Heart right ventricle (tissue), 16 donors: ENCODE measurements at places on chromosomes 11 and 22. TPM values are rescaled to one million over a fixed set of nuclear protein-coding genes. Genes with fewer than 3 reads are reported as not detected.

OR8D1 gene
- not detected for total RNA-seq

OPCML gene
- 0.37 TPM for total RNA-seq

CCDC116 gene
- 0.28 TPM for total RNA-seq

GNG3 gene
- total RNA-seq: not detected

INPPL1 gene
- 118 TPM for total RNA-seq

MYRF gene
- total RNA-seq: 0.90 TPM

KRTAP5-1 gene
- total RNA-seq: not detected

ANGPTL5 gene
- total RNA-seq: 0.25 TPM

OR8G1 gene
- not detected for total RNA-seq

DNA sequence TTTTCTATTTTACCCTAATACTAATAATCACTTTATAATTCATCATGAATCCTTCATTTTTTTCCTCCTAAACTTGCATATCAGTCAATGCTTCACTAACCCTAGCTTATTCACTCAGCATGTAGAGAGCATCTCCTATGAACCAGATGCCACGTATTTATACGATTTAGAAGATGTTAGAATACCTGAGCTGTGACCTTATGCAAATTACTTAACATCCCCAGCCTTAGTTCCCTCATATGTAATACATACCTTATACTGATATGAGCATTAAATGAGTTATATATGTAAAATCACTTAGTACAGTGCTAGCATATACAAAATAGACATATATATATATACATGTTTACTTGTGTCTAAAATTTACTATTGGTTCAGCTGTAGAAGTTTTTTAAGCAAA is 9.0 kb downstream of the FAM76B start:
- no peak for DNase-seq

- no peak for DNase-seq
Observed at GRCh38 chr22:39898997-39899396, 1.9 kb upstream of the GRAP2 start.

GRCh38 chr11:101031713-101032112 is 97.9 kb downstream of the PGR start:
- no peak for DNase-seq

DNA sequence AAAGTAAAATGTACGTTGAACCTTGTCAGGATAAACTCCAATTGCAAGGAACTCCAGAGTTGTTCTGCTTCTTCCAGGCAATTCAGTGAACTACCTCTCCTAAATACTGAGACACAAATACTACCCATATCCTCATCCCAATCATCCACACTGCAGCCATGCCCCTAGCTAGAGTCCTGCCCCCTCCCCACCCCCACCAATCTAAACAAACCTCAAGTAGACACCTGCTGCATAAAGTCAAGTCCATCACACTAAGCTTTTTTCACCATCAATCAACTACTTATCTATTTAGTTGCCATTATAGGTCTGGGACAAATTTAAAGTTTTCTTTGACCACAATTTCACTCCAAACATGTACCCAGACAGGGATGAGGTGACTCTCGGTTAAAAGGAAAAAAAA is 93.2 kb upstream of the APOA1 start:
- DNase-seq: no peak

- DNase-seq: peak; percentile 85
Observed at GRCh38 chr11:76721755-76722677, 51.5 kb upstream of the LRRC32 start.

- DNase-seq: no peak
Observed at GRCh38 chr22:31825513-31825912, 71.7 kb downstream of the DEPDC5 start.

DNA sequence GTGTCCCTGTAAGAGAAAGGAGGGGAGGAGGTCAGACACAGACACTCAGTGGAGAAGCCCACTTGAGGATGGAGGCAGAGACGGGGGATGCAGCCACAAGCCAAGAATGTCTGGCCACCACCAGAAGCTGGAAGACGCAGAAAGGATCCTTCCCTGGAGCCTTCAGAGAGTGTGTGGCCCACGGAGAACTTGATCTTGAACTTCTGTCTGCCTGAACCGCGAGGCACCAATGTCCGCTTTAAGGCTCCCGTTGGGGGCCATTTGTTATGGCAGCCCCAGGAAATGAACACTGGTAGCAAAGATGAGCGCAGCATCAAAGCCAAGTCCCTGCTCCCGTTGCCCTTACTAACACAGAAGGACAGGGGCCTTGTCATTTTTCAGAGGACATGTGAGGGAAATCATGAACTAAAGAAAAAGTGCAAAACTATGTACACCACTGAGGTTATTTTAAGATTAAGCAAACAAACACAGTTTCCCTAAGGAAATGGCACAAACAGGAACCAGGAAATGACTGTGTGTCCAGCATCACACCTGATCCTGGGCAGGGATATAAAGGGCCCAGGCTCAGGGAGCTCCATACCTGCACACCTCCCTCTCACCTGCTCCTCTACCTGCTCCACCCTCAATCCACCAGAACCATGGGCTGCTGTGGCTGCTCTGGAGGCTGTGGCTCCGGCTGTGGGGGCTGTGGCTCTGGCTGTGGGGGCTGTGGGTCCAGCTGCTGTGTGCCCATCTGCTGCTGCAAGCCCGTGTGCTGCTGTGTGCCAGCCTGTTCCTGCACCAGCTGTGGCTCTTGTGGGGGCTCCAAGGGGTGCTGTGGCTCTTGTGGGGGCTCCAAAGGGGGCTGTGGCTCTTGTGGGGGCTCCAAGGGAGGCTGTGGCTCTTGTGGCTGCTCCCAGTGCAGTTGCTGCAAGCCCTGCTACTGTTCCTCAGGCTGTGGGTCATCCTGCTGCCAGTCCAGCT is at the start of gene KRTAP5-6:
TSS of gene KRTAP5-6 (plus strand) at position 588 of the 963 bp plus-strand sequence. CDS start at position 639, 51 bp downstream.
- DNase-seq: no peak

- DNase-seq: no peak
Observed at GRCh38 chr11:46006418-46007070, 84.1 kb downstream of the LARGE2 start.

DNA sequence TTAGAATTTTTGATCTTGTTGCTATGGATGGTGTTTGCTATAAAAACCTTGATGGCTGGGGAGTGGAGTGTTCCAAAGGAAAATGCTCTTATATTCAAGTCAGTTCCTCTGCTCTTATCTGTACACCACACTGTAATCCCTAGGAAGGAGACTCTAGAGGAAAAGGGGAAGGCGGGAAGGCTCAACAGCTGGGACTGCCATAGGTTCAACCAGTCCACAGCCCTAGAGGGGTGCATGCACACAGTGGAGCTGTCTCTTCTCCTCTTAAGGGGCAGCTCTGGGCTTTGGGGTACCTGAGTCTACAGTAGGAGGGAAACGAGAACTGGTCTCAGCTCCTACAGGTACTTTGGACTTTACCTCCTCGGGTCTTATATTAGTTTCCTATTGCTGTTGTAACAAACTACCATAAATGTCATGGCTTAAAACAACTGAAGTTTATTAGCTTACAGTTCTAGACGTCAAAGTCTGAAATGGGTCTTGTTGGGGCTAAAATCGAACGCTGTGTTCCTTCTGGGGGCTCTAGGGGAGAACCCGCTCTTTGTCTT is 77.2 kb upstream of the ZBED5 start:
- no peak for DNase-seq

GRCh38 chr11:99268886-99269285 is 248.1 kb downstream of the CNTN5 start:
- no peak for DNase-seq

GRCh38 chr22:50529897-50530579 is at the start of gene TYMP:
TSS of gene TYMP (minus strand) at chr22:50530012. CDS start at chr22:50529709, 303 bp downstream.
- DNase-seq: peak; percentile 88

DNA sequence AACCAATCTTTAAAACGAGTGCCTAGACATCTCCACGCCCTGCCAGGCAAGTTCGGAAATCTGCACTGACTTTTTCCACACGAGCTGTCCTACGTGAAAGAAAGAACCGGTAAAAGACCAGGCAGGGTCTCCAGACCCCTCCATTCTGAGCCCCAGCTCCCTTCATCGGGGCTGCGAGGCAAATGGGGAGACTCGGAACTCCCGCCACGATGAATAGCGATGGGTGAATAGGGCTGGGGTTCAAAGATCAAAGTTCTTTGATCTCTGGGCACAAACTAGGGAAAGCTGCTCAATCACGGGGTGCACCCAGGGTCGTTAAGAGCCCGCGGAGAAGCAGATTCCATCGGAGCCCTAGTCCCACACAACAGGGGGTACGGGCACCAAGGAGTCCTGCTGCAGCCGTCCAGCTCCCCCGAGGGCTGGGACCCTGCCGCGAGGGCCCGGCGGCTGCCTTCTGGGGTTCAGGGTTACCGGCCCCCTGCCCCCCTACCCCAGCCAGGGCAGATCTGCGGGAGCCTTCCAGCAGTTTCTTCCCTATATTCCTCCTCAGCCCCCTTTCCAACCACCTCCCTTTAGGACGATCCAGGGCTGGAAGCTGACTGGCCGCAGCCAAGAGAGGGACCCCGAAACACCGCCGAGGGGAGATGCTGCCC is 1.1 kb downstream of the LRP4 start:
- DNase-seq: no peak

- no peak for DNase-seq
Observed at GRCh38 chr11:79264284-79264683, 176.5 kb downstream of the TENM4 start.

- DNase-seq: no peak
Observed at GRCh38 chr22:19606332-19607191, 82.4 kb upstream of the CLDN5 start.

GRCh38 chr11:2129308-2129698 is 9.9 kb downstream of the IGF2 start:
- DNase-seq: no peak

DNA sequence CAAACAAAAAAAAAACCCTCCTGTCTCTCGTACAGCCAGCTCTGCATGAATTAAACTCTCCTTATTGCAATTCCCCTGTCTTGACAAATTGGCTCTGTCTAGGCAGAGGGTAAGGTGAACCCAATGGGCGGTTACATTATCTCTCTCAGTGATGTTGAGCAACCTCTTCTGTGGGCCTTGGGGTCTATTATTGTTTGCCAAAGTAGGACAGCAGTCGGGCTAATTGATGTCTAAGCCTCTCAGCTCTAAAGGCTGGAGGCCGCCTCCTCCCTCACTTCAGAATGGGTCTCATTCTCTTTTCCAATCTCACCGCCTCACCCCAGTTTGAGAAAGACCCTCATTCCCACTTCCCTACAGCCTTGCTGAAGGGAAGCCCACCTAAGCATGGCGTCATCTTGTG is 1.3 kb upstream of the SLC25A45 start:
- DNase-seq: no peak

DNA sequence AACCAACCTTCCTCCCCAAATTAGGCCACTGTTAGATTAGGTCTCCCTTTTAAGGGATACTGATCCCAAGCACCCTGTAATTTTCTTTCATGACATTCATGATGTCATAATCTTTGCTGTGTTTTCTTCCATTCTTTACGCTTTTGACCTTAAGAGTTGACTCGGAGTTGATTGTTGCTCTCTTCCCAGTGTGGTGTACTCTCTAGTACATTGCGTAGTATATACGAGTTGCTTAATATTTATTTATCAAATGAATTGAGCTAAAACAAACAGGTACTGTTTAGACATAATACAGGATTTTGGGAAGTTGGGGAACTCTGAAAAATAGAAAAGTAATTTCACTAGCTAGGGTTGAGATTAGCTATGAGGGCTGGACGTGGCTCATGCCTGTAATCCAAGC is 49.8 kb downstream of the SVIP start:
- no peak for DNase-seq

- no peak for DNase-seq
Observed at GRCh38 chr22:27724709-27725108, 76.8 kb downstream of the MN1 start.
